ENCODE measurements at places on chromosomes 1 and 21. TPM values are rescaled to one million over a fixed set of nuclear protein-coding genes. Genes with fewer than 3 reads are reported as not detected.

DNA sequence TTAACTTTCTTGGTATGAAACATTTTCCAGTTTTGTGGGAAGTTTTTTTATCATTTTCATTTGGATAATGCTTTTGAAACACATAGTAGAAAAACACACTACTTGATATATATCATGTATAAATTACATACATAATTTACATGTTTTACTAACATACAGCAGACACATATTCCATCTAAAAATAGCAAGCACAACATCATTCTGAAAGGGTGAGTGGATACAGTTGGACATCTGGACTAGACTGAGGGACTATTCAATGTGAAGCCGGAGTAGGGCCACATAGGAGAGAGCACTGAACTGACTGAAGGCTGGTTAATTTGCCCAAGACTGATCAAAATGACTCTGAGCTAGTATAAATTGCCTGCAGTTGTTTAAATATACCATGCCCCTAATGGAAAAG is 11.7 kb downstream of the CDKN2C start:
- DNase-seq = peak; percentile 69

GRCh38 chr1:224524679-224525078 is 90.1 kb upstream of the WDR26 start:
- peak; percentile 88 for DNase-seq

GRCh38 chr1:11462224-11462923 is 16.6 kb upstream of the DISP3 start:
- DNase-seq = no peak

GRCh38 chr1:23452011-23452411 is 27.5 kb upstream of the TCEA3 start:
- no peak for DNase-seq

- peak; percentile 97 for DNase-seq
Observed at GRCh38 chr1:94713472-94714141, 106.5 kb upstream of the SLC44A3 start.

- no peak for DNase-seq
Observed at GRCh38 chr1:17914131-17914530, 159.0 kb downstream of the ACTL8 start.

DNA sequence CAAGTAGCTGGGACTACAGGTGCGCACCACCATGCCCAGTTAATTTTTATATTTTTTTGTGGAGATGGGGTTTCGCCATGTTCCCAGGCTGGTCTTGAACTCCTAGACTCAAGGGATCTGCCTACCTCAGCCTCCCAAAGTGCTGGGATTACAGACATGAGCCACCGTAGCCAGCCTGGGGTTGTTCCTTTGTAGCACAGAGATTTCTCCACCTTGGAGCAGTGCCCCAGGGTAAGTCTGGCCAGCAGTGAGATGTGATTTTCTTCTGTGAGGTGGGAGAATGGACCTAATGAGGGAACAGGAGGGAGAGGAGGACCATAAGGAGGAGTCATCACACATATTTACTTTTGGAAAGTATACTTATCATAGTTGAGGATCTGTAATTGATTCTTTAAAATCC is 61.1 kb upstream of the GADD45A start:
- DNase-seq = no peak

Gene FCGR2B
- total RNA-seq = not detected
